ENCODE measurements at places on chromosomes 7 and 10.

DNA sequence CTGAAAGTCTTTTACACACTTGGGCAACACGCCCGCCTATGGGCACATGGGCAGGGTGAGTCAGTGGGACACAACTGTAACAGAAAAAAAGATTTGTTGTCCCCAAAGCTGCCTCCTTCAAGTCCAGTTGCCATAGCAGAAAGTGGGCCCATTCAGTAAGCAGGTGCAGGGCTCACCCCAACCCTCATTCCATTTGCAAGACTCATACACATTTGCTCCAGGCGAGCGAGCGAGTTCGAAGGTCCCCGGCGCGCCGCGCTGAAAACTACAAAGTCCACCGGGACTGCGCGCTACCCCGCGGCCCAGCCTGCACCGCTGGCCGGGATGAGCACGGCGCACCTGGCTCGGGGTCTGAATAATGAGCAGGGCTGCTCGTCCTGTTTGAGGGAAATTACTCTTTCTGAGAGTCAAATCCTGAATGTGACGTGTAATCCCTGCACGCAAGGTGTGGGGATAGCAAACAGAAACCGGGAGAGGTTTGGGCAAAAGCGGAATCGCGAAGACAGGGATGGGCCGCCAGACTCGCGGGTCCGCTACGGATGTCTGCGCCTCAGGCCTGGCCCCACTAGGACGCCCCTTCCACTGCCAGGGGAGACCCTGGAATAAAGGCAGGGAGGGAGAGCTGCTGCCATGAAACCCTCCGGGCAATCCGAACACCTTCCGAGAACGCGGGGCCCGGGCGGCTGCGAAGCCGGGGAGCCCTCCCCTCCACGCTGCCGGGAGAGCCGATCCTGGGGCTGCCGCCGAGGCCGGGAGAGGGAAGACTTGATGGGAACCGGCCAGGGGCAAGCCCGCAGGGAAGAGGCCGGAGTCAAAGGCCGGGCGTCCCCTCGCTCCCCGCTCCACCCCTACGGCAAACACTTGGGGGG is 982 bp downstream of the COBL start:
- no peak for DNase-seq

GRCh38 chr7:35588647-35589046 is 106.3 kb downstream of the HERPUD2 start:
- no peak for DNase-seq

DNA sequence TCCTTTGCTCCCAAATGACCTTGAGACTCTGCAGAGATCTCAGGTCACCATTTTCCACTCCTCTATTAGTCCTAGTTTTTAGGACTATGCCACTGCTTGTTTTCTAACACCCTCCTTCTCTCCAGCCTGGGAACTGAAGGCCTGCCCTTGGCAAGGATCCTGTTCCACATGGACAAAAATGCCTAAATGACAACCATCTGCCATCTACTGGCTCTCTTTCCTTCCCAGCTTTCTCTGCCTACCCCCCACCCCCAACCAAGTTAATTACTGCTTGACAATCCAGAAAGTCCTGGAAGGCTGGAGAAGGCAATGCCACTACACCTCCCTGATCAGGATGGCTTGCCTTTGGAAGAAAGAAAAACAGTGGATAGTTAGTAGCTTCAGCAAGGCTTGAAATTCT is 44.8 kb upstream of the SP8 start:
- DNase-seq: no peak

DNA sequence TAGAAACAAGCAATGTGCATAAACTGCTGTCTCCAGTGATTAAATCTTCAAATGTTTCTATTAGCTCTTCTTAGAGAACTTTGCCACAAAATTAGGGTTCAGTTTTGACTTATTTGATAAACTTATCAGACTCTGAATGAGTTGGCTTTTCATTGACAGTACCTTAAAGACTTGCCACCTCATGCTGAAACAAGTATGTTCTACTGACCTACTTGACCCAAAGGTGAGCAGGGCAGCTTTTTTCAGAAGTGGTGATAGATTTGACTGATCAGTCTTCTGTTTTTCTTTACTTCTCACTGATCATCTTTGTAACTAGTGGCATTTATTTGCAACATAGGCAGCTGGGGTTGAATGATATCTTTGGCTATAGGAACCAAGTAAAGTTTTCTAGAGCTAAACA is 7.8 kb downstream of the ZNF277 start:
- no peak for DNase-seq

DNA sequence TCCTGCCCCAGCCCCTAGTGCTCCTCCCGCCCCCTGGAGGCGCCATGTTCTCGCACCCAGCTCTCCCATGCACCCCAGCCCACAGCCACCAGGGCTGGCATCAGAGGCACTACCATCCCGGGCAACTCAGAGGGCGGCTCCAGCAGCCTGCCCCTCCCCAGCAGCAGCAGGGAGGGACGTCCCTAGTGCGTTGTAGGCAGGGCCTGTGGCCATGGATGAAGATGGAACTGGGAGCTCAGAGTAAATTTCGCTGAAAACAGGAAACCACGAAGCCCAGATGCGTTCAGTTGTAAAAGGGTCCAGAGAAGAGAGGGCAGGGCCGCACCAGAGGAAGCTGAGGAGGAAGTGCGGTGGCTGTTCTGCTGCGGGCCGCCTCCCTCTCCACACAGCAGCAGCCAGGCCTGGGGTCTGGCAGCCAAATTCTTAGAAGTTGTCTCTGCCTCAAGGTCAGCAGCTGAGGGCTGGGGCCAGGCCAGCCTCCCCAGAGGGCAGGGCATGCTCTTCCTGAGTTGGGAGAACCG is 24.6 kb downstream of the VSIR start:
- peak; percentile 85 for DNase-seq

DNA sequence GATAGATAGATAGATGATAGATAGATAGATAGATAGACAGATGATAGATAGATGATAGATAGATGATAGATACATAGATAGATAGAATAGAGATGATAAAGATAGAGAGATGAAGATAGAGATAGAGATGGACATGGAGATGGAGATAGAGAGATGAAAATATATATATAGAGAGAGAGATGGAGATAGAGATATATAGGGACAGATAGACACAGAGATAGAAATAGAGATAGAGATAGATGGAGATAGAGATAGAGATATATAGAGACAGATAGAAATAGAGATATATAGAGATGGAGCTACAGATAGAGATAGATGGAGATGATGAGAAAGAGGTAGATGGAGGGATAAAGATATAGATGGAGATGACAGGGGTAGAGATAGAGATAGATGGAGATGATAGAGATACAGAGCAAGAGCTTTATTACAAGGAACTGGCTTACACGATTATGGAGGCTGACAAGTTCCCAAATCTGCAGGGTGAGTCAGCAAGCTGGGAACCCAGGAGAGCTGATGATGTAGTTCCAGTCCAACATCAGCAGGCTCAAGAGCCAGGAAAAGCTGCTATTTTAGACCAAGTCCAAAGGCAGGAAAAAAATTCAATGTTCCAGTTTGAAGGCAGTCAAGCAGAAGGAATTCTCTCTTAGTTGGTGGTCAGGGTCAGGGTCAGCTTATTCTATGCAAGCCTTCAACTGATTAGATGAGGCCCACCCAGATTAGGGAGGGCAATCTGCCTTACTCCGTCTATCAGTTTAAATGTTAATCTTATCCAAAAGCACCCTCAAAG is 37.1 kb downstream of the CAV1 start:
- no peak for DNase-seq

DNA sequence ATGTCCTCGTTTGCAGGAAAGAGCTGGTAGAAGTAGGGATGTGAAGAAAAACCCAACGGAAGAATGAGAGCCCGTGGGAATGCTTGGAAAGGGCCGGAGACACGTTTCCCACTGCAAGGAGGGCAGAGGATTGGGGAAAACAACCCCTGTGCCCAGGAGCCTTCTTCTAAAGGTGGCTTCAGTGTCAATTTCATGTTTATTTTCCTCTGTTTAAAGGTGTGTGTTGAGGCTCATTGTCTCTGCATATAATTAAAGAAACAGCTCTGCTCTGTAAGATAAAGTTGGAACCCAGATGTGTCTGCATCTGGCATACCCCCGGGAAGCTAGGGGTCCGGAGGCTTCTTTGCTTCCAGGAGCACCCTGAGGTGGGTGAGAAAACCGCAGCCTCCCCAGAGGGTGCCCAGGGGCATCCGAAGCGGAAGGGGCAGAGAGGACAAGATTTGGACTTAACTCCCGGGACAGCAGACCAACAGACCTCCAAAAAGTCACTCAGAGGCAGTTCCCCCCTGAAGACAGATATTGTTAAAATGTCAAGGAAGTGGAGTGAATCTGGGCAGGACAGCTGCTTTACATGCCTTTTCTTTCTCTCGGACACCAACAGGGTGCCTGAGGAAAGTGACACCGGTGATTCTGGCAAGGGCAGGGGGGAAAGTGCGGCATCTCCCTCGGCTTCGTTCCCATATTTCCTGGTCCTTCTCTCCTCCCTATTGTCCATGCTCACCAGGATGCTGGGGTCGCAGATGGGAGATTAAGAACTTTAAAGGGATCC is 8.6 kb upstream of the GATA3 start:
- peak; percentile 13 for DNase-seq

DNA sequence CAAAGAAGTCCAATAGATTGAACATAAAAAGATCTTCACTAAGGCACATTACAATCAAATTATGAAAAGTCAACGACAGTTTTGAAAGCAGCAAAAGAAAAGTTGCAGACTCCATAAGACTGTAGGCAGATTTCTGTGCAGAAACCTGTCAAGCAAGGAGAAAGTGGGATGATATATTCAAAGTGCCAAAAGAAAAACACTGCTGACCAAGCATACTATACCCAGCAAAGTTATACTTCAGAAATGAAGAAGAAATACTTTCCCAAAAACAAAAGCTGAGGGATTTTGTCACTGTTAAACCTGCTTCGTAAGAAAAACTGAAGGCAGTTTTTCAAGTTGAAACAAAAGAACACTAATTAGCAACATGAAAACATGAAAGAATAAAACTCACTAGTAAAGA is 145.5 kb downstream of the ZEB1 start:
- no peak for DNase-seq

GRCh38 chr7:2934984-2935740 is 91.1 kb upstream of the GNA12 start:
- peak; percentile 1 for DNase-seq

GRCh38 chr7:45923290-45923689 is 2.2 kb upstream of the IGFBP3 start:
- peak; percentile 60 for DNase-seq

GRCh38 chr10:7585228-7585627 is 81.5 kb downstream of the ITIH5 start:
- peak; percentile 7 for DNase-seq

DNA sequence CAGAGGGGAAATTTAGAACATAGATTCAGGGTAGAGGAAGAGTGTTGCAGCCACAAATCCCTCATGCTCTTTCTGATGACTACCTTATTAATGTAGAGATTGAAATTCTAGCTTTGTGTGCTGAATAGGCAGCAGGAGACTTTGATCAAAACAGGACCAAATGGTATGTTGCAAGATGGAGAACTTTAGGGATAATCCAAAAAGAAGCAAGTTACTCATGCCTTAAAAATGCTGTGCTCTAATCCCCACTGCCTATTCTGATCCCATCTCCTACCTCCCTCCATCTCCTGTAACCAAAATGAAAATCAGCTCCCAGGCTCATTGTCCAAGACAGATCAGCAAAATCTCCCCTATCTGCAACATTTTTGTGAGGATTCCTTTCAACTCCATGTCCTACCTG is 31.3 kb downstream of the CH25H start:
- no peak for DNase-seq

- DNase-seq: peak; percentile 38
Observed at GRCh38 chr7:1951159-1951536, 281.1 kb downstream of the ELFN1 start.

DNA sequence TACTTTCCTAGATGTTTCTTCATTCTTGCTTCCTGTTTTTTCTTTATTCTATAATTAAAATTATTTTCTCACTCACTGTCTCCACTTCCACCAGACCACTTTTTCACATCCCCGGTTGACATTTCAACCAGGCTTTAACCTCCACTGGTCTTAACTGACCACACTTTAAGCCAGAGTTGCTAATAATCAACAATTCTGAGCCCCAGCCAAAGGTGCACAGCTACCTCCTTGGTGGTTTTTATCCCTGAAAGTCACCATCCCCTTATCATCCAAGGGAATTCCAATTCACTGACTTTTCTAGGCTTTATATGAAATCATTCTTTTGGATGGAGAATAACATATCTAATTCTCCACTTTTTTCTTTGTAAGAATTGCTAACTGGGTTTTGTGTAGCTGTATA is 138.9 kb downstream of the FRMD4A start:
- DNase-seq: no peak

DNA sequence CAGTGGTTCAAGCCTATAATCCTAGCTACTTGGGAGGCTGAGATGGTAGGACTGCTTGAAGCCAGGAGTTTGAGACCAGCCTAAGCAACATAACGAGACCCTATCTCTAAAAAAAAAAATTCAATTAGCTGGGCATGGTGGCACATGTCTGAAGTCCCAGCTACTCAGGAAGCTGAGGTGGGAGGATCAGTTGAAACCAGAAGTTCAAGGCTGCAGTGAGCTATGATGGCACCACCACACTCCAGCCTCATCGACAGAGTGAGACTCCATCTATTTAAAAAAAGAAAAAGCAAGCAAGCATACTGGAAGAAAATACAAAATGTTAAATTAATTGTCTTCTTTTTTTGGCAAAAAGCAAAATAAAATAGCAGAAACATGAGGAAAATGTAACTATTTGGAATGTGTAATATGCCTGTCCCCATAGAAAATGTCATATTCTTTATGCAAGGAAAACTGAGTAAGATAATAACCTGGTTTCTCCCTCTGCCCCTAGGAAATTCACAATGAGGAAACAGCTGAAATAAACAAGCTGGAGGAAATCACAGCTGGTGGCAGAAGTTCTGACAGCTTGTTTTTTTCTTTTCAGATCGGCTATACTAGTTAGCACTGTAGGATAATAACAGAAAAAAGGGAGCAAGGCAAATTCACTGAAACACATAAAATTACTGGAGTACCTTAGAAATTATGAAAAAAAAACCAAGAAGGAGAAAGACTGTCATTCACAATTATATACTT is 48.5 kb downstream of the HERPUD2 start:
- DNase-seq: no peak

DNA sequence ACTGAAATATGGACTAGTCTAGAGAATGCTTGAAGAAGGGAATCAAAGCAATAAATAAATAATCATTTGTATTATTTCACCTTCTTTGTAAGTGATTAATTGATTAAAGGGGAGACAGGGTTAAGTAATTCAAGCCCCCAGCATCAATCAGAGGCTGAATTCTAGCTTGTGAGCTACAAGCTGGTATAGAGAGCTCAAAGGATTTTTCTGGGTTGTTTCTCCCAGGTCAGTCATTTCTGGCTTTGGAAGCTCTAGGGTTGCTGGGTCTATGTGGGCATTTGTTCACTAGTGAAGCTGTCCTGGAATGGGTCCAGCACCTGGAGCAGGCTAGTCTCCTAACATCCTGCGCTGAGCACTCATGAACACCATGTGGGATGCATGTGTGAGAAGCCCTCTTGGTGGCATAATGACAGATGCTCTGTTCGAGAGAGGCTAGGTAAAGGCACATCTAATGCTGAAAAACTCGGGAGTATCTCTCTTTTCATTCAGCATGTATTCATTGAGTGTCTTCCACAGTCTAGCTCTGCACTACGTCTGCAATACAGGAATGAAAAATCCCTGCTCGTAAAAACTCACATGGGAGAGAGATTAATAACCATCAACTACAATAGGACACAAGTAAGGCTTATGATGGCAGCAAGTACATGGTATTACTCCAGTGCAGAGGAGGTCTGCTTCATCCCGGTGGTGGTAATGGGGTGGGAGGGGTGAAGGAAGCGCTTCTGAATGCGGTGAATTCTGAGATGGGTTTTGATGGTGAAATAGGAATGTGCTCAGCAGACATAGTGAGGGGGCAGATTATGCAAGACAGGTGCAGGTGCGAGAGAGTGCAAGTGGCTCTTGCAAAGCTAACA is 68.0 kb upstream of the NRP1 start:
- no peak for DNase-seq

GRCh38 chr10:52517012-52517411 is 202.9 kb downstream of the DKK1 start:
- DNase-seq: no peak
